Aorta (tissue), 5 donors: ENCODE measurements at places on chromosomes 3 and 15. TPM values are rescaled to one million over a fixed set of nuclear protein-coding genes. Genes with fewer than 3 reads are reported as not detected.
A peak's percentile ranks its signal among the peaks of the same experiment; 100 is the strongest.

Gene P2RY13
- total RNA-seq: 2.7 TPM

Gene UACA
- total RNA-seq: 114 TPM

Gene GRAMD2A
- total RNA-seq: 0.91 TPM

- DNase-seq: peak; percentile 44
These were observed 56.3 kb downstream of the APBA2 start for GRCh38 chr15:28942046-28942445.

DNA sequence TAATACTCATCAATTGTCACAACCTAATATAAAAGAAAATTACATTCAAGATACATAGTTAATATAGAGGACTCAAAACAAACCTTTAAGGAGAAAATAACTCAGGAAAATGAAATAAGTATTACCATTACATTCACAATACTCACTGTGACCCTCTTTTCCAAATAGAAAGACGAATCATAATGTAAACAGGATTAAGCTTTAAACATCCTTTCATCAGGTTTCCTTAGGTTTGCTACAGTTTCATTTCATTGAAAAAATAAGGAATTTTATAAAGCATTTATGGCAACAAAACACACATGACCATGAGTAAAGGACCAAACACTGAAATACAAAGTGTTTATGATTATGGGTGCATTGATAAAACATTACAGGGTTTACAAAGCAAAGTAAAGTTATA, 162.7 kb downstream of the ALCAM start:
- no peak for DNase-seq

DNA sequence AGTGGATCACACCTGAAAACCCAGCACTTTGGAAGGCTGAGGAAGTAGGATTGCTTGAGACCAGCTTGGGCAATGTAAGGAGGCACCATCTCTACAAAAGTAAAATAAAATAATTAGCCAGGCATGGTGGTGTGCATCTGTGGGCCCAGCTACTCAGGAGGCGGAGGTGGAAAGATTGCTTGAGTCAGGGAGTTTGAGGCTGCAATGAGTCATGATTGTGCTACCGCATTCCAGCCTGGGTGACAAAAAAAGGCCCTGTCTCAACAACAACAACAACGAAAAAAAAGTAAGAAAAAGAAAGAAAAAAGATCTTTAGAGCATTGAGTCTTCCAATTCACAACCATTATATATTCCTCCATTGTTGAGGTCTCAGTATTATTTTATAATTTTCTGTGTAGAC, 192.4 kb upstream of the DPH6 start:
- DNase-seq: no peak

GRCh38 chr15:70212963-70213315, 115.2 kb upstream of the TLE3 start:
- DNase-seq: no peak

- peak; percentile 92 for DNase-seq
These were observed 1.1 kb upstream of the SETD5 start for GRCh38 chr3:9396301-9396631.

DNA sequence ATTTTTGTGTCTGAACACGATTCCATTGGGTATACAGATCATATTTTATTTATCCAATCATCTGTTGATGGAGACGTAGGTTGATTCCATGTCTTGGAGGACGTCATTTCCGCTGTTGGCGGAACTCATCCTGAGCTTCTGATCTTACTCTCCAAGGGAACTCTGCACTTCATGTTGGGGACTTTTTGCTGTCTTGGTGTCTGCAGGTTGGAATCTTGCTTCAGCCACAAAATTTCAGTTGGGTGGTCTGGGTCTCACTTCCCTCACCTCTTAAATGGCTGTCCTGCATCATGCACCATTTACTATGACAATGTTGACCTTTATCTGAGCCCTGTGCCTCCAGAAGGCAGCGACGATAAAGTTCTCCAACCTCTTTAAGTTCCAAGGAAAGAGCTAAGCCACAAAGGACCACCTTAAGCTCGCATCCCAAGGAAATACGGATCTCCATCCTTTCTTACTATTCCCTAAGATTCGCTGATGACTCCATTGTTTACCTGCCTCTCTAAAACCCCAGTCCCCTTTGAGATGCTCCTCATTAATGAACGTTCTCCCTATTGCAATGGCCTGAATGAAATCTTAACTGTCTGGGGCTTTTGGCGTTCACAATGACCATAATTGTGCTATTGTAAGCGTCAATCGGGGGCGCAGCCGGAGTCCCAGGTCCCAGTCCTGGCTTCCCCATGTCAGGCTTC, 23.1 kb upstream of the RNU6-1 start:
- no peak for DNase-seq

DNA sequence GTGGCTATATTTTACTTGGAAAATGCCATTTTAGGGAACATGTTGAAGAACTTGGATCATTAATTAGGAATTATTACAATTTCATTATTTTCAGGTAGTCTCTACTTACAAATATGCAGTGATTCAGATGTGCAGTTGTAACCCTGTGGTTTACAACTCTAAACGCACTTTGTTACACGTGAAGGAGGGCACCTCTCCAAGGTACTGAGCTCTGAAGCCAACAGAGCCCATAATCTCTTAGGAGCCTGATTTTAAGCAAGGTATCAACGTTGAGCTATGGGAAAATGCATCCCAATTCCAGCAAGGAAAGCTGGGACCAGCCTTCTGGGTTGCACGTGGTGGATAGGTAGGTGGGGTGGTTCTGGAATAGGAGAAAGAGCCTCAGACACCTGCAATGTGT, 81.5 kb upstream of the FAM3D start:
- no peak for DNase-seq

GRCh38 chr15:44231842-44232241, 36.8 kb upstream of the FRMD5 start:
- DNase-seq: no peak

DNA sequence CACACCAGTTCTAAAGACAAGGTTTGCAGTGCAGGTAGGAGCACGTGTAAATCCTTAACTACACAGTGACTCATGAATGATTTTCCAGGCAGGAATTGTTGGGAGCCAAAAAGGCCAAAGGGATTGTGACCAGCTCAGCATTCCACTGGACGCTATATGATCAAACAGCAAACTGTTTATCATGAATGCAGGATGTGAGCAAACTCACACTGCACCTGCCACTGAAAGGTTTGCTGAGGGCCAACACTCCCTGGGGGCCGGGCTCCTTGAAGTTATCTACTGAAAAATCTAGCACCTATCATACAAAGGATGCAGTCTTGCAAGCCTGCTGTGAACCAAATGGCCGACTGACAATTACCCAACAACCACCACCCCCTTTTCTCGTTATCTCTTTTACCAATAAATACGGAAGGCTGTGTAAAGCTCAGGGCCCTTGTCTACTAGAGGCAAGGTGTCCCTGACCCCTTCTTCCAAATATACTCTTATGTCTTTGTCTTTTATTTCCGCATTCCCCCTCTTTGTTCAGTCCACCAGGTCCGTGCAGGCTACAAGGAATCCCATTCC, 11.5 kb upstream of the DNASE1L3 start:
- DNase-seq: no peak

DNA sequence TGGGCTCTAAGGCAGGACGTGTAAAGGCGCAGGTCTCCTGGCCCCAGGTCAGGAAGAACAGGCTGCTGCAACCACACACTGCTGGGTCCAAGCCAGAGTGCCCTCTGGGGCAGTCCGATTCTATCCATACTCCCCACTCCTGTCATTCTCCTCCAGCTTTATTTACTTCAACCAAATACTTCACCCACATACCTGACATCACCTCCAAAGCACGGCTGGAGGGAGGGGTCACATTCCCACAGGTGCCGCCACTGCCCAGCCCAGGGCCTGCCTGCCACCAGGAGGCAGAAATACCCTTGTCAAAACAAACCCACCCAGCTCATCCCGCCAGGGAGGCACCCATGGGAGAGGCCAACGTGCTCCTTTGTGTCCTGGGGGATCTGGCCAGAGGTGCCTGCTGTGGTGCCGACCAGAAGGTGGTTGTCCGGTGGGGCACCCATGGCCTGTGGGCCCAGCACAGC, 100.4 kb downstream of the DAPK2 start:
- DNase-seq: no peak

GRCh38 chr15:58865425-58865880, 68.0 kb downstream of the SLTM start:
- no peak for DNase-seq
